Fibroblast of skin of scalp (primary cell): ENCODE measurements at places on chromosomes 2 and 18.

DNA sequence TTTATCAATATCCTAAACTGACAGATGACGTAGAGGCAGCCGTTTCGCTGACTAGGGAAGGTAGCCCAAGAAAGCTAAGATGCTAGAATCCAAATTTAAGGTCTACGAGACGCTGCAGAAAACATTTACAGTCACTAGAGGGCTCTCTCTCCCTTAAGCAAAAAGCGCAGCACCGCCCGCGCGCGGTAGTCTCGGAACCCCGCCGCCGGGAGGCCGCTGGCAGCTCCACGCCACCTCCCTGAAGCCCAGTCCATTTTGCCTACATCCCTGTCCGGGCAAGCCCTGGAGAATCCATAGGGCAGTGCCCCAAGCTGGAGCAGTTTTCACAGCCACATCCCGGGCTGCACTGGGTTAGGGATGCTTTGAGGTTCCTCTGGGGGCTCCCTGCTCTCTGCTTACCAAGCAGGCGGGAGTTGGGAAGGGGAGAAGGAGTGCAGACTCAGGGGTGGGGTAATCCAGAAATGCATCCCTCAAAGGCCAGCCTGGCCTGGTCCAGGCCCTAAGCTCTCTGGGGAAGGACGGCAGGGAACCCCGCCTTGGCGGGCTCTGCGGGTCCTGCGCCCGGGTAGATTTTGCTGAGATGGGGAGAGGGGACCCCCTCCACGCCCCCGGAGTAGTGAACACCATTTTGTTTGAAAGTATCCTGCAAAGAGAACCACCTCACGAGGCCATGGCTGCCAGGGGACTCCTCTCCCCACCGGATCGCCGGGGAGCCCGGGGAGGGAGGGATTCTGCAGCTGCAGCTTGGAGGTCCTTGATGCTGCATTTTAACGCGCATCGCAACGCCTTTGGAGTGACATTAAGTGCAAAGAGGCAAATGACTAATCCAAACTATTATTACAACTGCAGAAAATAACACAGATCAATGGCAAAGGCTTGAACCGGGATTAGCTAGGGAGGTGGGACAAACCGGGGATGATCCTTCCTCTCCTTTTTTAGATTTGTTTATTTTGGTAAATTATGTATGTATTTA is 1.3 kb upstream of the DPYSL5 start:
- peak; percentile 62 for DNase-seq

DNA sequence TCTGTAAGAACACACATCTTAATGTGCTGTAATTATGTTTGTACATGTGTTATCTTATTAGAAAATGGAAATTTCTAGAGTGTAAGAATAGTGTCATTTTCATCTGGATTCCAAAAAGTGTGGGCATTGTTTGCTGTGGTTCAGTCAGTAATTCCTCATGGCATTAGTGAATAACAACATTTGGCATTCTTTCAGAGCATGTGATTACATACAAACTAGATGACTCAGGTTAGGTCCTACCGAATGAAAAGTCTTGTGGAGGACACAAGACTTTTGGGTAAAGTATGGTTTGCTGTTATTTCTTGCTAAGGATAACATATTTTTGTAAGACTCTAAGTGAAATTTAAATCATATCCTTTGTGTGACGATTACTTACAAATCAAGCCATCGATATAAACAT is 593.1 kb upstream of the NRXN1 start:
- DNase-seq, result peak; percentile 60

- DNase-seq, result peak; percentile 60
Measured at GRCh38 chr2:121080013-121080772, 204.8 kb downstream of the TFCP2L1 start.

DNA sequence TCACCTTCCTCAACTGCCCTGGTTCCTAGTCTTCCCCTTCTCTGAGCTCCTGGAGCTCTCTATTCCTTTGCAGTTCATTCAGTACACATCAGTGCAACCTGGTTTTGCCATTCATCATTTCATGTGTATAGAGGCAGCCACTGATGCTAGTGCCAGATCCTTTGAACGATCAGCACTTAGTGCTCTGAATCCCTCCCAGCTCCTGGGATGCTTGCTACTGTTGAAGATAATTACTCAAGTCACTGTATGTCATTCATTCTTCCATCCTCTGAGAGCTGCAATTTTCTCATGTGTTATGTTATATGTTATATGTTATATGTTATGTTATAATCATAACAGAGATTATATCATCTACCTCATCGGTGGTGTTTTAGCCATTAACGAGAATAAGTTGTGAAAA is 98.5 kb upstream of the UXS1 start:
- no peak for DNase-seq
